CD4-positive, alpha-beta T cell treated with Interleukin-17A for 1 hour (primary cell): ENCODE measurements at places on chromosomes 2 and 18.

GRCh38 chr18:37464257-37464656, 101.3 kb downstream of the CELF4 start:
- no peak for DNase-seq

DNA sequence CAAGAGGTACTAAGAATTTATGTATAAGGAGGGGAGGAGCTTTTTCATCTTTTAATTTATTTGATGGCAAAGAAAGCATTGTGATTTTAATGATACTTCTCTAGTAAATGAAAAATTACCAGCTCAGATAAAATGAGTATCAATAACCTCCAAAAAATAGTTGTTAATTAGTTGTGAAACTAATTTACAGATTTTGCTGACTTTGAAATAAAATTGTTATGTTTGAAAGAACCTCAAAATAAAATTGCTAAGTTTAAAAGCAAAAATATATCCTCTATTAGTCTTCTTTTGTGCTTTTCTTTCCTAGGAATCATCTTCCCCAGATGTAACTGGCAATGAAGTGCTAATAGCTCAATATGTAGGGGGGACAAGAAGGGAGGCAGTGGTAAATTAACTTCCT, 36.5 kb downstream of the ZC3H6 start:
- no peak for DNase-seq

DNA sequence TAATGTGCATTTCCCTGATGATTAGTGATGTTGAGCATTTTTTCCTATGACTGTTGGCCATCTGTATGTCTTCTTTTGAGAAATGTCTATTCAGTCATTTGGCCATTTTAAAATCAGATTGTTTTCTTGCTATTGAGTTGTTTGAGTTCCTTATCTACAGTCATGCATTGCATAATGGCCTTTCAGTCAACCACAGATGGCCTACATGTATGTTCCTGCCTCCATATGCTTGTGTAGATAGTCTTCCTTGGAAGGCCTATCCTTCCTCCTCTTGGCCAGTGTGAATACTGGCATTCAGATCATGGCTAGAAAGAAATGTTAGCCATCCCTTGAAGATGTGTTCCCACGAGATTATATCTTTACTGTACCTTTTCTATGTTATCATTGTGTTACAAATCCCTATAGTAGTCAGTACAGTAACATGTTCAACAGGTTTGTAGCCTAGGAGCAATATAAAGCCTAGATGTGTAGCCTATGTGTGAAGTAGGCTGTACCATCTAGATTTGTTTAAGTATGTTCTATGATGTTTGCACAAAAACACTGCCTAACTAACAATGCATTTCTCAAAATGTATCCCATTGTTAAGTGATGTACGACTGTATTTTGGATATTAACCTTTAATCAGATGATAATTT, 65.6 kb upstream of the CD302 start:
- no peak for DNase-seq

- DNase-seq: no peak
Observed at GRCh38 chr2:35080231-35080910, 1275.2 kb upstream of the CRIM1 start.

DNA sequence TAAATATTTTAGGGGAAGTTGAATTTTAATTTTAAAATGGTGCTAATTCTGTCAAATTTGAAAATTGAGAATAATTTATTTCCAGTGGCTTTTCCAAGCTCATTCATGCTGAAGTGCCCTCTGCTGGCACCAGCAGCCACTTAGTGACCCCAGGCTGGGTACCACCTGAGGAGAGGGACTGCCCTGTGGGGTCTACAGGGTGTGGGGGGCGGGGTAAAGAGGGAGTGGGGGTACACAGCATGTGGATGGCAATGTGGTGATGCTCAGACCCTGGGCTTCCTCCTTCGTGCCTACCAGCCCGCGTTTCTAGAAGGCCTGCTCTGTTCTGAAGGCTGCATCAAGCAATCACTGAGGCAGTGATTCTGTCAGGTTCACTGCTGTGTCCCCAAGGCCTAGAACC, 45.1 kb upstream of the SCLY start:
- DNase-seq: no peak
